Left renal cortex interstitium (tissue), 4 donors: ENCODE measurements at places on chromosomes 7 and 10.

DNA sequence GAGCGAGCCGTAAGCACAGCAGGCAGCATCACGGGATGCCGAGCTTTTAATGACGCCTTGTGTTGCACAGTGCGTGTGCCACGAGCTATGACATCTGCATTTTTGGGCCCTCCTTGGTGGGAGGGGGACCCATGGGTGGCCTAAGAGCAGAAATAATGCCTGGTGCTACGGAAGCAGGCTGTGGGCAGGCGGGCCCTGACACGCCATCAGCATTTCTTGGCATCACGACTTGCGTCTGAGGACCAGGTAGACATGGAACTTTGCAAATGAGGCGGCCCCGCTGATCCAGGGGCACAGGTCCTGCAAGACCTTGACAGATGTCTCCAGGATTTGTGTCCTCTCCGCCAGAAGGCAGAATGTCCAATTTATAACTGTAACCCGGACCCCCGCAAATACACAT lies 117.8 kb upstream of the RNF32 start:
- DNase-seq: no peak

- DNase-seq: no peak
These were observed 73.3 kb upstream of the NANOS1 start for GRCh38 chr10:118955951-118956801.

DNA sequence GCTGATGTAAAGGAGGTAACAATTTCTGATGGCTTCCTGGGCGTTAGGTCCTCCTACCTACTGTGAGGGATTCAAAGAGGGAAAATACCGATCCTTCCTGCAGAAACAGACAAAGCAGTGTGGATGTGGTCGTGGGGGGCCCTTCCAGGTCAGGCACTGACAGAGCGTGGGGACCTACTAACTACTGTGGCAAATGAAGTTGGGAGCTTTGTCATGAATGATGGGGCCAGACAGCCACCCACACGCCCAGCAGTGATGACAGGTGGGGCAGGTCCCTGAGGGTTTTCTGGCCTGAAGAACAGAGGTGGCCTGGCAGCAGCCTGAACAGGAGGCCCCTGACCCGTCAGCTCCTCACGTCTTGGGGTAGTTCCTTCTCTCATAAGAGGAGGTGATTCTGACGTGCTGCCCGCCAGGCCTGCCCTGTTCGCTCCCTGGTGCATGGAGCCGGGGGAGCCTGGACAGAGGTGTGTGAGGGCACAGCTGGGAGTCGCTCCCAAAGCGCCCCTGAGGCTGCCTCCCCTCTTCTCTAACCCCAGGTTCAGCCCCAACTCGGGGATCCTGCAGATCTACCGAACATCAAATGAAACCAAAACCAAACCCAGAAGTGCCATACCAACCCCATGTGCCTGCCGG lies 4.2 kb downstream of the ATP6V0E2 start:
- DNase-seq: no peak

GRCh38 chr10:11337516-11337915 lies 273.9 kb downstream of the USP6NL start:
- DNase-seq: no peak

GRCh38 chr7:84113286-84113685 lies 81.3 kb downstream of the SEMA3A start:
- DNase-seq: peak; percentile 36

DNA sequence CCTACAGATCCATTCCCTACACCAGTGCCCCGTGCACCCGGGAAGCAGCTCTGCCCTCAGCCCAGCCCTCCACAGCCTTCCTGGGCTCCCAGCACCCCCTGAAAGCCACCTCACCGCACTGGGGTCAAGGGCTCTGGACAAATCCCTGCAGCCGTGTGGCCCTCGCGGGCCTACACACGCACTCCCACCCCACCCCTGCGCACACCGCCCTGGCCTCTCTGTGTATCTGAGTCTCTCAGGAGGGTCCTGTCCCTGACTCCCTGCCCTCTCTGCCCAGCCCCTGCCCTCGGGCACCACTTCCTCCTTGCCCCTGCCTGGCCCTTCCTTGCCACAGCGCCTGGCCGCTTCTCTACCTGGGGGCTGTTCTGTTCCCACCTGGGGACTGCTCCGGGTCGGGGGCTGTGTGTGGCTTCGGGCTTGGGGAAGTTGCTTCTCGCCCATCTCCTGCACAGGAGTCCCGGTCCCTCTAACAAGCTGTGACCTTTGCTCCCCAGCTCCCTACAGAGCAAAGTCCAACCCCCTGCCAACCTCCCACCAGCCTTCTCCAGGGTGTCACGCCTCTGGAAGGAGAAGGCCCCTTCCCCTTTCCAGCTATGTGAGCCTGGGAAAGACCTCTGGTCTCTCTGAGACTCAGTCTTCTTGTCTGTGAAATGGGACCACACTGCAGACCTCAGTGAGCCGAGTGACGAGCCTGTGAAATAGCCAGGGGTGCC lies 1.5 kb downstream of the TMEM184A start:
- DNase-seq: no peak

GRCh38 chr7:34177476-34177875 lies 272.1 kb downstream of the BMPER start:
- DNase-seq: no peak

GRCh38 chr10:69388488-69388887 lies 28.2 kb downstream of the TACR2 start:
- no peak for DNase-seq

- no peak for DNase-seq
These were observed 352.6 kb upstream of the AUTS2 start for GRCh38 chr7:69245646-69246045.

- DNase-seq: no peak
These were observed 54.5 kb upstream of the FAM180A start for GRCh38 chr7:135803143-135803542.

DNA sequence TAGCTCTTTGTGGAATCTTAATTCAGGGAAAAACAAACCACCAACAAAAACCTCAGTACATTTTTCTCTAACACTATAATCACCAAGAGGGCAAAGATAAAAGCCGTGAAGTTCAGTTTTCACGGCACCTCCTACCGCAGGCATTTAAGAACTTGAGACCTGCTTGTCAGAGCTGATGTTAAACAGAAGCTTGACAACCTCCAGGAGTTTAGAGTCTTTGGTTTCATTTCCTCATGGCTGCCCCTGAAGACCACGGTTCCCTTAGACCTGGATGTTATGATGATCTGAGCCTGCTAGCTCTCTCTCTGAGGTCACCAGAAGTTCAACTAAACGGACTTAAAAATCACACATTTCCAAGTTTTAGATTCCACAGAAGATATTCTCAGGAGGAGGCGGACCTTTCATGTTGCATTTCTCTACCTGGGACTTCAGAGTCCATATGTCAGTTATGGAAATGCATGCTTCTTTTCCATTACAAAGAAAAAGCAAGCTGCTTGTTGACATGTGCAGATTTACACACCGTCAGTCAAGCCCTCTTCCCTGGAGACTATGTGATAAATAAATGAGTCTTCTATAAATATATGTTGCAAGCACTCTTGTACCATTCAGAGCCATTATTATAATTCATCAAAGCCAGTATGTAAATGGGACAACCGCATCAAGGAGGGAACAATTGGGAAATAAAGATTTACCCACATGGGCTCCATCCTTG lies 258.0 kb downstream of the GFRA1 start:
- DNase-seq: peak; percentile 34
